ENCODE measurements at places on chromosomes 6 and 20.

DNA sequence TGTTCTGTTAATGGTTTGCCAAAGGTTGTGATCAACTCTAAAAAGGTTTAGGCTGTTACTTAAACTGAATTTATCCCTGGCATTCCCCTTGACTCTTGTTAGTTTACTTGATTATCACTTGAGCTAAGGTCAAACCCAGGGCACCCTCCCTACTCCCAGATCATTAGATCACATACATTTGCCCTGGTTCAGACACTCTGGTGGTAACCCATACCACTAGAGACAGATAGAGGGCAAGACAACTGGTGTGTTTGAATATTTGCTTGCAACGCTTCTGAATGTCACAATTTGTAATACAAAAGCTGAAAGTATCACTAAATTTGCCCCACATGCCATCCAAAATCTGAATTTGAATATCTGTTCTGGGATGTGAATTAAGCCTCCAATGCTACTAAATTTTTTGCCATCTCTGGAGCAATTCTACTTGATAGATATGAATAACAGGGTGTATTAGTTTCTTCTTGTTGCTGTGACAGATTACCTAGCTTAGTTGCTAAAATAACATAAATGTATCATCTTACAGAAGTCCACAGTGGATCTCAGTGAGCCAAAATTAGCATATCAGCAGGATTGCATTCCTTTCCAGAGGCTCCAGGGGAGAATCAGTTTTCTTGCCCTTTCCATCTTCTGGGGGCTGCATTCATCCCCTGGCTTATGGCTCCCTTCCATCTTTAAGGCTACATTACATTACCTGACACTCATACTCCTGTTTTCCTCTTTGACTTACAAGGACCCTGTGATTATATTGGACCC is 45.4 kb downstream of the FIG4 start:
- DNase-seq: no peak

GRCh38 chr6:40387127-40387870 is 199.9 kb downstream of the LRFN2 start:
- DNase-seq: no peak

GRCh38 chr6:80488190-80488589 is 381.7 kb downstream of the BCKDHB start:
- no peak for DNase-seq

DNA sequence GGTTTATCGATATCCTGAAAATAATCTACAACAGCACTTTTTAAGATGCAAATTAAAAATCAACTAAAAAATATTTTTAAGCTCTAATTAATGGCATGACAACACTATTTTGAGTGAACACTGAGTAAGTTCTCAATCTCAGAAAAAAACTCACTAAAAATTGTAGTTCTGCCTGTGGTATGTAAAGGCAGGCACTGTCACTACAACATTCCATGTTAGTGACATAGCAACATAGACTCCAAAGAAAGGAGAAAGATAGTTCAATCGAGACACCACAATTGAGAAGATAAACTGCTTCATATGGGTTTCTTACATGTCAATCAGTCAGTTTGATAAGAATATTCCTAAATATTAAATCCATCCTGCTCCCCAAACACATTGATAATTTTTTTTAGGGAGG is 38.0 kb downstream of the COL12A1 start:
- DNase-seq: no peak

DNA sequence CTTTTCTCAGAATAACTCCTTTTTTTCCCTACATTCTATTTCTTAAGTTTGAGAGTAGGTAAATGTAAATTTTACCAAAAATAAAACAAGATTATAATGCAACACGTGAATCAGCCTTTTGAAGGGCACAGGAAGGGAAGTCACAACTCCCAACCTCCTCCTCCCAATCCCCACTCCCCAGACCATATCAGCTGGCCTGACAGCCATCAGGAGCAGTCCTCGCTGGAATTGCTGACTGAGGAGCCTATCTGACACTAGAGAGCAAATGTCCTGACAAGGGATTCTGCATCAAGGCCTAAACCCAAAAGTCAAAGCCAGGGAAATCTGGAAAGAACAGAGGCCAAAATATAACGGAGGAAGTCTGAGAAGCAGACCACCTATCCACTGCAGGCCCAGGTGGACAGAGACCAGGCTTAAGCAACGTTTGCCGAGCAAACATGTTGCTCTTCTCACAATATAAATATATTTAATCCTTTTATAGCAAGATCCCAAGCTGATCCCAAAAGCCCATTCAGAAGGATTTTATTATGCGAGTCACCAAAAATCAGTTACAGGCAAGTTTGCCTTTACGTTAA is 2.5 kb downstream of the RRAGD start:
- DNase-seq: no peak

DNA sequence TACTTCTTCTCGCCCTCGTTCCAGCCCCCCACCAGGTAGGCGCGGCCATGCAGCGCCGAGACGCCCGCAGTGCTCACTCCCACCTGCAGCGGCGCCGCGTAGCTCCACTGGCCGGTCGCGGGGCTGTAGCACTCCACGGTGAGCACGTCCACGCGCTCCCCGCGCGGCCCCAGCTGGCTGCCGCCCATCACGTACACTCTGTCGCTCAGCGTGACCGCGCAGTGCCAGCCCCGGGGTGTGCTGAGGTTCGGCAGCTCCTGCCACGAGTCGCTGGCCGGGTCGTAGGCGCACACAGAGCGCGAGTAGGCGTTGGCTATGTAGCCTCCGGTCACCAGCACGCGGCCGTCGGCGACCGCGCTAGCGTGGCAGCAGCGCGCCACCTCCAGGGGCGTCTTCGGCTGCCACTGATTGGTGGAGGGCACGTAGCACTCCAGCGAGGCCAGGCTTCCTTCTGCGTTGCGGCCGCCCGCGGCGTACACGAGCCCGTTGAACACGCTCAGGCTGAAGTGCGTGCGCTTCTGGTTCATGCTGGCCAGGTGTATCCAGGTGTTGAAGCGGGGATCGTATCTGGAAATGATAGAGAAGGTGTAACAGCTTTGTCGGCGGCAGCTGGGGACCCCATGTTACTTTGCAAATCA is 13.7 kb downstream of the KLHL31 start:
- DNase-seq: peak; percentile 89

DNA sequence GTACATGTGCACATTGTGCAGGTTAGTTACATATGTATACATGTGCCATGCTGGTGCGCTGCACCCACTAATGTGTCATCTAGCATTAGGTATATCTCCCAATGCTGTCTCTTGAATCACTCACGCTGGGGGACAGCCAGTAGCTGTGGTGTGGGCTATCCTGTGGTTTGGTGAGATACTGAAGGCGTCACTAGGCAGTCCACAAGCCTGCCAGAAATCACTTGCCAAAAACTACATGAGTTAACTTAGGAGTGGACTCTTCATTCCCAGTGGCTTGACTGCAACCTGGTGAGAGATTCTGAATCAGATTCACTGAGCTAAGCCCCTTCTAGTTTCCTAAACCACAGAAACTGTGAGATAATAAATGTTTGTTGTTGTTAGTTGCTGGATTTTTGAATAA is 191.3 kb downstream of the TSHZ2 start:
- no peak for DNase-seq
